Heart left ventricle (tissue), 16 donors: ENCODE measurements at places on chromosomes 12 and 14. TPM values are rescaled to one million over a fixed set of nuclear protein-coding genes. Genes with fewer than 3 reads are reported as not detected.

DNA sequence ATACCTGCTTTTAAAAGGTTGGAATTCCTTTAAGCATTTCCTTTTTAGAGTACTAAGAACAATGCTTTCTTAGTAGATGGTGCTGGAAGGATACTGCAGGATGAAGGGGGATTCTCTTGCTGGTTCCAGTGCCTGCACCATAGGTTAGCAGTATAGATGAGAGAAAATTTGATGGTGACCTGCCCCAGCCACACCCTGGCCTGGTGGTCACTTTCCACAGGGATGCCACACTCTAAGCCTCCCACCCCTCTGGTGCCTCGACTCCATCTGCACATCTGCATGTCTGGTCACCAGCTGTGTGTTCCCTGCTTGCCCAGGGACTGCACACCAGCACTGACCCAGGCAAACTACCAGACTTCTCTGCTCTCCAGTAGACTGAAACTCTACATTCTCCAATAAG lies 19.1 kb downstream of the SLC2A3 start:
- H3K27ac ChIP-seq = no peak overlapping the region
- DNase-seq = no peak
- H3K4me1 ChIP-seq = no peaks in the 10 kb centered on the region
- no peak overlapping the region for H3K4me3 ChIP-seq
- peaks cover 28% of the 10 kb centered on the region for H3K36me3 ChIP-seq

- DNase-seq = no peak
- H3K27ac ChIP-seq = no peak overlapping the region
- no peaks in the 10 kb centered on the region for H3K36me3 ChIP-seq
- peaks cover 60% of the 10 kb centered on the region for H3K27me3 ChIP-seq
- H3K4me1 ChIP-seq = no peaks in the 10 kb centered on the region
- H3K4me3 ChIP-seq = no peak overlapping the region
Observed at GRCh38 chr12:132284827-132285741, 44.3 kb downstream of the GALNT9 start.

DNA sequence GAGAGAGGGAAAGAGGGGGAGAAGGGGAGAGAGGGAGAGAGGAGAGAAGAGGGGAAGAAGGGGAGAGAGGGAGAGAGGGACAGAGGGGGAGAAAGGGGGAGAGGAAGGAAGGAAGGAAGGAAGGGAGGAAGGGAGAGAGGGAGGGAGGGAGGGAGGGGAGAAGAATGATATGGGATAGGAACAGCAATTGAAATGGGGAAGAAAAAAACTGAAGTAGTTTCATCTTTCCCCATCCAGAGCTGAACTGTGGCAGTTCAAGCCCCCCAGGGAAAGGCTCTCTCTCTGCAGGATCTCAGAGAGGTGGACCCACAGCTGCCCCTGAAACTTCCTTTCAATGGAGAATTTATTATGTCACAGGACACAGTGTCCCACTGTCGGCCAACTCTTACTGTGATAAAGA lies 136.9 kb downstream of the DPF3 start:
- H3K27me3 ChIP-seq = no peaks in the 10 kb centered on the region
- DNase-seq = no peak
- no peak overlapping the region for H3K27ac ChIP-seq
- H3K4me1 ChIP-seq = no peaks in the 10 kb centered on the region
- H3K4me3 ChIP-seq = no peak overlapping the region

DNA sequence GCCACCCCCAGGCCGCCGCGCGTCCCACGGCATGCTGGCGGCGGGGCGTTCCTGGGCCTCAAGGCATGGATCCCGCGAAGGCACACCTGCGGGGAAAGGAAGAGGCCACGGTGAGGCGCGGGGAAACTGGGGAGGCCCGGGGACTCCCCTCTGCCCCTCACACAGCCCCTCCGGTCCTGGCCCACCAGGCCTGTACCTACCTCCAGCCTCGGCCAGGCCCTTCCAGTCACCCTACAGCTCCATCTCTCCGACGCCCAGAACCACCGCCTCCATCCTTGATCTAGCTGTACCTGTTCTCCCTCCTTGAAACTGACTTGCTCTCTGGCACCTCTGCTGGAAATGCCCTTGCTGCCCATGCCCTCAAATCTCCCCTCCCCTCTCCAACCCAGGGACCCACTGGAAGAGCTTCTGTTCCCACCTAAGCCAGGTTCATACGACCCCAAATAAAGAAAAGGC lies 1.7 kb downstream of the ANKRD9 start:
- H3K36me3 ChIP-seq = peaks cover 12% of the 10 kb centered on the region
- no peaks in the 10 kb centered on the region for H3K27me3 ChIP-seq
- peak overlapping the region; percentile 37 for H3K4me3 ChIP-seq
- no peaks in the 10 kb centered on the region for H3K4me1 ChIP-seq

GRCh38 chr12:90331821-90332220 lies 623.2 kb downstream of the CCER1 start:
- H3K4me3 ChIP-seq = no peak overlapping the region
- no peaks in the 10 kb centered on the region for H3K36me3 ChIP-seq
- no peaks in the 10 kb centered on the region for H3K27me3 ChIP-seq
- no peak for DNase-seq
- no peaks in the 10 kb centered on the region for H3K4me1 ChIP-seq
- H3K27ac ChIP-seq = no peak overlapping the region

DNA sequence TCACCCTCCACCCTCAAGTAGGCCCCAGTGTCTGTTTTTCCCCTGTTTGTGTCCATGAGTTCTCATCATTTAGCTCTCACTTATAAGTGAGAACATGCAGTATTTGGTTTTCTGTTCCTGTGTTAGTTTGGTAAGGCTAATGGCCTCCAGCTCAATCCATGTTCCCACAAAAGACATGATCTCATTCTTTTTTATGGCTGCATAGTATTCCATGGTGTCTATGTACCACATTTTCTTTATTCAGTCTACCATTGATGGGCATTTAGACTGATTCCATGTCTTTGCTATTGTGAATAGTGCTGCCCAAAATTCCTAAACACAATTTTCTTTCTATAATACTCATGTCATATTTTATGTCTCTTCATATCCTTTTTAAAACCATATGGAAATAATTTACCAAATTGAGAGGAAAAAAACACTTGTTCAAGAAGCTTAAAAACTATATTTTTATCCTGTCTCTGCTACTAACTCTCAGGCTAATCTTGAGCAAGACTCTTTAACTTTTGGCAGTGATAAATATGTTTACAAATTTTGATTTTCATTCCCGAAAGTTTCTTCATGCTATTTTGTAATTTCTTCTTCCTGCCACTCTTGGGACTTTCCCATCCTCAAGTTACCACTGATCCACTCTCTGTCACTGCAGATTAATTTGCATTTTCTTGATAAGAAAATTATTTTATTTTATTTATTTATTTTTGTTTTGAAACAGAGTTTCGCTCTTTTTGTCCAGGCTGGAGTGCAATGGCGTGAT lies 28.0 kb upstream of the OSBPL8 start:
- no peaks in the 10 kb centered on the region for H3K36me3 ChIP-seq
- H3K4me3 ChIP-seq = no peak overlapping the region
- no peak overlapping the region for H3K27ac ChIP-seq
- no peaks in the 10 kb centered on the region for H3K4me1 ChIP-seq

DNA sequence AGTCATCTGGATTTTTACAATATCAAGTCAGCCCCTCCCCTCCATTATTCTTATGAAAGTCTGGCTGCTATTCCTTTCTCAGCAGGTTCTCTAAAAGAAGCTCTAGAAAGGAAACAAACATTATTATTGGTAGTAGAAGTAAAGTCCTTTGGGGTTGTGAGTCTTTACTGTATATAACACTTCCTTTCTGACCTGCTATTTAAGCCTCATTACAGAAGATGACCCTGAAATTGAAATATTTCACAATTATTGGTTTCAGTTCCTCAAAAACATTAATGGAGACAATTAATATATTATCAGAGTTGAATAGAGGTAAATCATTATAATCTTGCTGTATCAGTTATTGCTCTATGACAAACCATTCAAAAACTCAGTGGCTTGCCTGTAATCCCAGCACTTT lies 19.3 kb downstream of the PLEKHA5 start:
- H3K4me3 ChIP-seq = no peak overlapping the region
- no peaks in the 10 kb centered on the region for H3K36me3 ChIP-seq
- H3K27ac ChIP-seq = peak overlapping the region; percentile 86
- H3K27me3 ChIP-seq = no peaks in the 10 kb centered on the region
- peaks cover 9% of the 10 kb centered on the region for H3K4me1 ChIP-seq

- no peak overlapping the region for H3K27ac ChIP-seq
- H3K4me1 ChIP-seq = no peaks in the 10 kb centered on the region
- DNase-seq = no peak
Observed at GRCh38 chr12:103908877-103909276, 21.3 kb upstream of the HSP90B1 start.

- no peak for DNase-seq
- no peaks in the 10 kb centered on the region for H3K36me3 ChIP-seq
- H3K4me1 ChIP-seq = no peaks in the 10 kb centered on the region
- H3K27me3 ChIP-seq = no peaks in the 10 kb centered on the region
Observed at GRCh38 chr12:83506841-83507240, 820.1 kb downstream of the TMTC2 start.

DNA sequence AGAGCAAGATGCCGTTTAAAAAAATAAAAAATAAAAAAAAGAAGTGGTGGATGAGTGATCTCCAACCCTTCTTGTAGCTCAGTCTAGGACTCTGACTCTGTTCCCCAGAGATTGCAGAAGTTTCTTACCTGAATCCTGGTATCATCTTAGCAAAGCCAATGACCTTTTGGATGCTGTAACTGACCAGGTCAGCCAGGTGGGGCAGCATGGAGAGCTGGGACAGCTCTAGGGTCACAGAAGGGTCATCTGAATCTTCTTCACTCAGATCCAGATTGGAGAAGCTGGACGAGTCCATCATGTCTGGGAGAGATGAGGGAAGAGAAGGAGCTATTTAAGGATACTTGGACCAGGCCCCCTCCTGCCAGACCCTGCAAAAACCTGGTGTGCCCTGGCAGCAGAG lies 35.8 kb upstream of the HDAC7 start:
- DNase-seq = no peak
- no peaks in the 10 kb centered on the region for H3K36me3 ChIP-seq
- no peak overlapping the region for H3K4me3 ChIP-seq
- H3K4me1 ChIP-seq = no peaks in the 10 kb centered on the region

The SENP1 gene
- total RNA-seq = 13.2 TPM

The ACOT2 gene
- 101 TPM for total RNA-seq

The SLC10A1 gene
- not detected for total RNA-seq

The NRXN3 gene
- total RNA-seq = 0.77 TPM

The GPRC5A gene
- 2.8 TPM for total RNA-seq

The PPP1R36 gene
- not detected for total RNA-seq
